Fibroblast of skin of right biceps (primary cell): ENCODE measurements at places on chromosomes 2 and 18.

DNA sequence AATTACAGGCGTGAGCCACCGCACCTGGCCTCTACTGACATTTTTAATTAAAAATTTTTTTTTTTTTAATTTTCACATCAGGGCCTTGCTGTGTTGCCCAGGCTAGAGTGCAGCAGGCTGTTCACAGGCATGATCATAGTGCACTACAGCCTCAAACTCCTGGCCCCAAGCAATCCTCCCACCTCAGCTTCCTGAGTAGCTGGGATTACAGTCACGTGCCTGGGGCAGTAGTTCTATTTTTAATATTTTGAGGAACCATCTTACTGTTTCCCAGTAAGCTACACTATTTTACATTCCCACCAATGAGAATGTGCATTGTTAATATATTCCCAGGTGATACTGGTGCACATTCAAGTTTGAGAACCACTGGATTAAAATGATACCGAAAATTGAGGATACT, 92.7 kb downstream of the WDSUB1 start:
- no peak for DNase-seq

GRCh38 chr2:170671079-170671478, 44.1 kb upstream of the SP5 start:
- no peak for DNase-seq

GRCh38 chr2:43461453-43462073, 134.3 kb downstream of the THADA start:
- DNase-seq, result no peak

DNA sequence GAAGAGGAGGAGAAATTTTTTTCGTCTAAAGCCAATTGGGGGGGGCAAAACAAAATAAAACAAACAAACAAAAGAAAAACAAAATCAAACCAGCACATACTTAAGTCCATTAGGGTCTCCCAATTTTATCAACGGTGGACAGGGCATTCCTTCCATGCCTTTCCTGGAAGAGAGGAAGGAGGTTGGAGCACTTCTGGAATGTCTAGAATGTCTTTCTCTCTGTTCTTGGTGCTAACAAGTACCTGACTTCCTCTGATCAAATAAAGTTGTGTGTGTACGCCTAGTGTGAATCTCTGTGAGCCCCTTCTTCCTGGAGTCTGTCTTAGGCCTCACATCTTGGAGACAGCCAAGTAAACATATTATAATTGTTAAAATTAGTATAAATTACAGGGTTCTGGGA, 399.0 kb upstream of the LRRTM1 start:
- DNase-seq, result no peak
